ENCODE measurements at places on chromosomes 11 and 22. TPM values are rescaled to one million over a fixed set of nuclear protein-coding genes. Genes with fewer than 3 reads are reported as not detected.

The OR8K5 gene
- not detected for total RNA-seq

The RTN4R gene
- total RNA-seq, result 0.28 TPM

The NELL1 gene
- not detected for total RNA-seq

The OR9Q2 gene
- not detected for total RNA-seq

The CASTOR1 gene
- total RNA-seq, result 7.4 TPM

The TYR gene
- total RNA-seq, result not detected

The OR5J2 gene
- total RNA-seq, result not detected

The KLHL35 gene
- total RNA-seq, result 3.0 TPM

The MYO7A gene
- total RNA-seq, result 0.09 TPM

The SLC22A9 gene
- total RNA-seq, result not detected

The CHRNA10 gene
- 0.83 TPM for total RNA-seq

The PRR33 gene
- total RNA-seq, result not detected

Measured in smooth muscle cell of bladder (primary cell).